ENCODE measurements at places on chromosomes 2 and 18. TPM values are rescaled to one million over a fixed set of nuclear protein-coding genes. Genes with fewer than 3 reads are reported as not detected.

GRCh38 chr2:56009758-56010458 lies 86.3 kb upstream of the EFEMP1 start:
- DNase-seq, result no peak

Gene DTNA
- total RNA-seq, result 16.9 TPM

DNA sequence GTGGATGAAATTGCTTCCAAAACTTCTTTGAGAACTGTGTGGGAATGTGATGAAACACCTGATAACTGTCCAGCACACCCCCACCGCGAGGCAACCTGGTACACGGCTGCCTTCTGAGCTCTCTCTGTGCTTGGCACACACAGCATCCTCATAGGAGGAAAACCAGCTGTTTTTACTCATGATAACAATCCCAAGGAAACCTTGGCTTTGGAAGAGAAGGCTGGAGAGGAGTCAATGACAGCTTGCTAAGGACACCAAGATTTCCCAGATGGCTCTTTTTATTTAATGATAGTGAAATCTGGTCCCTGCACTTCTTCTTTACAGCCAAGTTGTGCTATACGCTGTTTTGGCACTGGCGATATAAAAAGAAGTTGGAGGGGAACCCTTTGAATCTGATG lies 232.5 kb upstream of the FN1 start:
- DNase-seq, result no peak

- DNase-seq, result no peak
These were observed 45.2 kb downstream of the GAREM1 start for GRCh38 chr18:32425466-32425865.

DNA sequence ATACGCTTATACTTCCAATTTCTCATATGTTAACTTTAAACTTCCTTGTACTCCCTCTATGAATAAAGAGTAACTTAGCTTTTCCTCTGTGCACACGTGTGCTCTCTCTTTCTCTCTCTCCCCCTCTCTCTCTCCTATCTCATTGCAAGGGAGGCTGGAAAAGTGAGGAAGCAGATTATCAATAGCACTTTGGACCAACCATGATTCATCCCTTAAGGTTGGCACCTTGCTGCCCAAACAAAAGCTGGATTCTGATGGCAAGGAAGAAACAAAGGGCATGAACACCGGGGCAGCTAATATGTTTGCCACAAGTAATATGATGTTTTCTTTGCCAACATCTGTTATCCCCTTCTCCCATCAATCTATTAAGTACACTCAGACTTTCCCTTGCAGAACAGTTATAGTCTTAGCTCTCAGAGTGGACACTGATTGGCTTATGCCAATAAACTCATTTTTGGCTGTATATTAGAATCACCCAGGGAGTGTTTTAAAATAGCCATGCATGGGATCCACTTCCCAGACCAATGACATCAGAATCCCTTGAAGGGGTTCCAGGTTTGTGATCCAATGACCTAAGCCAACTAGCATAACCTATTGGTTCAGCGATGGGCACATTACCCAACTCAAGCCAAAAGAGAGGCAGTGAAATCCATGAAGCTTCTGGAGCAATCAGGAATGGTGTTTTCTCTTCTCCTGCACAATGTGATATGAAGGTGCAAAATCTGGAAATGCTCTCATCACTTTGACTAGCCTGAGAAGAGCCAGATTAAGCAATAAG lies 60.3 kb downstream of the MREG start:
- no peak for DNase-seq

DNA sequence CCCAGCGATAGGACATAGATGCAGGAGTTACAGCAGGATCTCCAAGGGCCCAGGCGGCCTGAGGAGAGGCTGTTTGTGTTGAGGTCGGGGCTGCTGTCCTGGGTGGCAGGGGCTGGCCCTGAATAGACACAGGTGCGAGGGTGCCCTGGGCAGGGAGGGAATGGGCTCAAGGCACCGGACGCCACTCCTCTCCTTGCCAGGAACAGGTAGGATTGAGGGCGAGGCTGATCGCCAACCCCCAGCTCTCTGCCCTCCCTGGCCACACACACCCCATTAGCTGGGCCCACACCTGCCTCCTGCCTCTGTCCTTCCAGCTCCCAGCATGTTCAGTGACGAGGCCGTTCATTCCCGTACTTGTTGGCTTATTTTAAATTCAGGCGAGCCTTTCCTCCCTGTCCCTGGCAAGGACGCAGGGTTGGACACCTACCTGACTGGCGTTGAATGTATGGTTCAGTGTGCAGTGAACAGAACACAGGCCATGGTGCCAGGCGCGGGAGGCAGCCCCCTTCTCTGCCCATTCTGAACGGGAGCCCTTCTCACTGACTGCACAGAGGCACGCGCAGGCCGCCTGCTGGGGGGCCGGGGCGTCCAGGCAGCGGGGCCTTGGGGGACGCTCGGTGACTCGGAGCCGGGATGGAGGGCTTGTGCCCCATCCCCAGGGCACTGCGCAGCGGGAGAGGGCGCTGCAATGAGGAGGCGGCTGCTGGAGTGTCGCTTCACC lies 41.3 kb upstream of the SNED1 start:
- no peak for DNase-seq

- no peak for DNase-seq
These were observed 874.4 kb downstream of the SUCLG1 start for GRCh38 chr2:83584672-83585071.

DNA sequence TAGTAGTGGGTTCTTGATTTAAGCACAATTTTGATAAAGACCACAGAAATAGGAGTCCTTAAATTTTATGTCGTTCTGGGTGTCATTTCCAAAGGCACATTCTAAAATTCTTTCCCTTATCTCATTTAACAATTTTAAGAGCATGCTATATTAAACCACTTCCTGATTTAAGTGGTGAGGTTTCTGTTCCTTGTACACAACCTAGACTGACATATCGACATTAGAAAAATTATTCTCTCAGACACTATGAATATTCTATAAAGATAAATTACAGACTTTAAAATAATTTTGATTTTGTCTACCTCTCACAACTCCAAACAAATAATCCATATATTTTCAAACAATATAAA lies 923.8 kb downstream of the LRP1B start:
- no peak for DNase-seq

DNA sequence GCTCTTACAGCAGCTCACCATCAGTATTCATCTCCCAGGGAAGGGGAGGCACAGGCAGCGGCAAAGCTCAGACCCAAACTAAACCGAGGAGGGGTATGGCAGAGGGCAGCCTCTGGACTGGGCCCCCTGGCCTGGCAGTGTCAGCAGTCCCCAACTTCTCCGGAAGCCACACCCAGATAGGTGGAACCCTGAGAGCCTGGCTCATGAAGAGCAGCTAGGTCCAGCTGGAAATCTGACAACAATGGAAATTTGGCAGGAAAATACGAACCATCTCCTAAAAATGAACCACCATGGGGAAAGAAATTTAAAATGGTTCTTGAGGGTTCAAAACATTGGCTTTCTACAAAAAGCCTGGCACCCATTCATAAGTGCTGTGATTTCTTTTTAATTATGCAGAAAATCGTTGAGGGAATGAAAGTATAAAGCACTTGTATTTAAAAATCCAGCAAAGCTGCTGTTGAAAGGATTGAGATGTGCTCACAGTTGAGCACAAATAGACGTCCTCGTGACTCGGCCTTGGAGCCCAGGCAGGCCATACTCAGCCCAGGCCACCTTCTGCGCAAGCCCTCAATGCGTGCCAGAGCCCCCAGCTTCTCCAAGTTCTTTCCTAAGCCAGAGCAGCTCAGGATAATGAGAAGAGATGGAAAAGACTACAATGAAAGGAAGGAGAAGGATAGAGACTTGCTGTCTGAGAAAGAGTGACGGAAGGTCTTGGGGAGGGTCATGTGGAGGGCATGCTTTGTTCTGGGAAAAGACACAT lies 93.0 kb downstream of the COL6A3 start:
- DNase-seq, result no peak

GRCh38 chr2:199467066-199467822 lies 9.5 kb upstream of the SATB2 start:
- peak; percentile 52 for DNase-seq

- no peak for DNase-seq
These were observed 20.4 kb upstream of the IL1R1 start for GRCh38 chr2:102122115-102122514.

DNA sequence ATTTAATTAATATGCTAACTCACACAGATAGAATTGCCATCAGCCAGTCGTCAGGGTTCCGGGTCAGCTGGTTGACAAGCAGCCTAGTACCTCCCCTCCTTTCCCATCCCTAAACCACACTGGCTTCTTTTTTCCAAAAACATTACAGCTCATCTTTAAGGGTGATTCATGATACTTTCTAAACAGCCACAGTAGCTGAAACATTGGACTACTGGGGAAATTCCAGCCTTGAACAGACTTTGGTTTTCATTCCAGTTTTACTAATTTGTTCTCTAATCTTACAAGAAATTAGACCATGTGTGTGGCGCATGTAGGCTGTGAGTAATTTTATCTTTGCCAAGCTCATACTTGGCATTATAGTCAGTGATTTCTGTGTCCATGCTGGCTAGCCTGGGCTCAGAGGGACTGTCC lies 110.8 kb downstream of the FMNL2 start:
- DNase-seq, result no peak

DNA sequence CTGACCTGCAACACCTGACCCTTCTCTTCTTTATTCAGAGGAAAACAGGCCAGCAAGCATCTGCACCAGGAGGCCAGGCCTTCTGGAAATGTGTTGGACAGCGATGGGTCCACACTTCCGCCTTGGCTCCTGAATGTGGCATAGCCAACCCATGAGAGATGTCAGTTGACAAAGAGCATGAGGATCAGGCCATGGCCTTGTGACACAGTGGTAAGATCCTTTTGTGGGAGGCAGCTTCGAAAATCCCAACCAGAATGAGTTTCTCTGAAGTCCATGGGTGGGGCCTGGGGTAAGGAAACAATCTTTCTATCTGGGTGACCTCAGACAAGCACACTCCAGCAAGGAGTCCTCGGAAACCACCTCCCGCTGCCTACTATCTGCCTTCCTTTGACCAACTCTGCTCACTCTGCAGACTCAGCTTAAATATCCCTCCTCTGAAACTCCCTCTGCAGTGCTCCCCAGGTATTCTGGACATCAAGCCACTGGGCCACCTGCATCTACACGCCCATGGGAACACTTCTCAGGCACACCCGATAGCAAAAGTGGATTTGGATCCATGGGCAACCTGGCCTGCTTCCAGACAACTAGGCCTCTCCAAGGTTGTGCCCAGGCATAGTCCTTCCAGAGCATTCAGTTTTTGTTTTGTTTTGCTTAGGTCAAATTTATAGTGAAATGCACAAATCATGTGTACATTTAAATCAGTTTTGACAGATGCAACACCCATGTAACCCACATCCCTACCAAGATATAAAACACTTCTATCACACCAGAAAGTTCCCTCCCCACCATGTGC lies 3.6 kb upstream of the SH2D6 start:
- no peak for DNase-seq

- DNase-seq, result no peak
These were observed 1.4 kb downstream of the IHH start for GRCh38 chr2:219059375-219059724.

DNA sequence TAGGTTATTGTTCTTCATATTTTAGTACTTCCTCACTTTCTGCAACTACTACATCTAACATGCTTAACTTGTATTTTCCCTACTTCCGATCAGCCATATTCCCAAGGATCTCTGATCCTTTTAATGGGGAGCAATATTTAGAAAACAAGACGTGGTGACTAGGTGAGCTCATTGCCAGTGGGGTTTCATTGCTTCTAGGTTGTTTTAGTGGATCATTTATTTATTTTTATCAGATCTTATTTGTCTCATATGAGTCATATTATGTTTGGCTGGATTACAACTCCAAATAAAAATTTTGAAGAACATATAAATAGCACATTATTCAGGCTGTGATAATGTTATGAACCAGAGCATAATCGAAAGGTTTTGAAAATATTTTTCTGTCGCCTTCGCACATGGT lies 480.9 kb upstream of the TMEFF2 start:
- no peak for DNase-seq

Measured in WTC11 (cell line).